ENCODE measurements at places on chromosomes 7 and 10. TPM values are rescaled to one million over a fixed set of nuclear protein-coding genes. Genes with fewer than 3 reads are reported as not detected.

DNA sequence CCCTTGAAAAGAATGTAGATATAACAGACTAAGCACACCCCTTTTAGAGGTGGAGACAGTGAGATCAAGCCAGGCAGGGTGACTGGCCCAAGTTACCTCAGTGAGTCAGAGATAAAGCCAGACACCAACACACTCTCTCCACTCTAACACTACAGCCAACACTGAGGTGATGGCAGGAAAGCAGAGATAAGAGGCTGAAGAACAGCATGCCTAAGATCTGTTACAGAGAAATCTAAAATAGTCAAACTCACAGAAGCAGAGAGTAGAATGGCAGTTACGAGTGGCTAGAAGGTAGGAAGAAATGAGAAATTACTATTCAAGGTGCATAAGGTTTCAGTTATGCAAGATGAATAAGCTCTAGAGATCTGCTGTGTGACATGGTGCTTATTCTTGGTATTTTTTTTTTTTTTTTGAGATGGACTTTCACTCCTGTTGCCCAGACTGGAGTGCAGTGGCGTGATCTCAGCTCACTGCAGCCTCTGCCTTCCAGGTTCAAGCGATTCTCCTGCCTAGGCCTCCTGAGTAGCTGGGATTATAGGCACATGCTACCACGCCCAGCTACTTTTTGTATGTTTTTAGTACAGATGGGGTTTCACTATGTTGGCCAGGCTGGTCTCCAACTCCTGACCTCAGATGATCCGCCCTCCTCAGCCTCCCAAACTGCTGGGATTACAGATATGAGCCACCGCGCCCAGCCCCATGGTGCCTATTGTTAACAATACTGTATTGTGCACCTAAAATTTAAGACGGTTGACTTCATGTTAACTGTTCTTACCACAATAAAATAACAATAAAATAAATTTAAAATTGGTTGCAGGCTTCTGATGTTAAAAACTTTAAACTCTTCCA is 28.7 kb downstream of the ICA1 start:
- H3K36me3 ChIP-seq, result no peaks in the 10 kb centered on the region
- H3K4me1 ChIP-seq, result no peaks in the 10 kb centered on the region
- no peak overlapping the region for H3K27ac ChIP-seq
- DNase-seq, result peak; percentile 34
- H3K27me3 ChIP-seq, result no peaks in the 10 kb centered on the region
- H3K4me3 ChIP-seq, result no peak overlapping the region

The CRHR2 gene
- not detected for total RNA-seq

DNA sequence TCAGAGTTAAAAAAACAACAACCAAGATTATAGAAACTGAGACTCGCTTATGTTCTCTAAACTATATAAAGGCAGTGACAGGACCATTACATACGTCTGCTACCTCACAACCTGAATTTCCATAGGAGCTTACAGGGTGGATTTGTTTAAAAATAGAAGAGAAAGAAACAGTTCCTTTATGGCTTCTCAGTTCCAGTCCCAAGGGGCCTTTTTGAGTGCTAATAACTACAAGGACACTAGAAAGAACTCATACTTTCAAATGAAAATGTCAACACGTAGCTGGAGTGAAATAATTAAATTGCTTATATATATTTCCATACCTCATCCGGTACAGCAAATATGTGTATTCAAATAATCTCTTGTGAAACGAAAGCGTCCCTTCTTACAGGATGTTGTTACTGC is 19.7 kb downstream of the TSPAN12 start:
- no peaks in the 10 kb centered on the region for H3K4me1 ChIP-seq
- H3K27me3 ChIP-seq, result no peaks in the 10 kb centered on the region
- no peak overlapping the region for H3K4me3 ChIP-seq
- DNase-seq, result no peak

GRCh38 chr10:2861632-2862210 is 205.6 kb upstream of the PFKP start:
- H3K4me3 ChIP-seq, result no peak overlapping the region
- H3K27ac ChIP-seq, result no peak overlapping the region
- no peaks in the 10 kb centered on the region for H3K36me3 ChIP-seq
- H3K27me3 ChIP-seq, result no peaks in the 10 kb centered on the region

The RNF133 gene
- 0.30 TPM for total RNA-seq

DNA sequence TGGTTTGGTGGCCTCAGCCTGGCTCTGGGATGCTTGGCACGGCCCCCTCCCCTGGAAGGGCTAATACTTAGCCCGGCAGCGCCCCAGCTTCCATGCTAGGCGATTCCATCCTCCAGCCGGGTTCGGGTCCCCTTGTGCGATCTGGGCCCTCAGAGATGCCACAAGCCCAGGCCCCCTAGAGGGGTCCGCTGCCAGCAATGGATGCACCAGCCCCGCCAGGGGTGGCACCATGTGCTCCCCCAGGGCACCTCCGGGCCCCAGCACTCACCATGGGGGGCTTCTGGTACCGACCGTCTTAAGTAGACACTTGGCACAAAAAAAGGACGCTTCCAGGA is 125.7 kb upstream of the KCTD7 start:
- no peaks in the 10 kb centered on the region for H3K36me3 ChIP-seq
- no peak for DNase-seq
- no peak overlapping the region for H3K27ac ChIP-seq
- peaks cover 2% of the 10 kb centered on the region for H3K27me3 ChIP-seq

DNA sequence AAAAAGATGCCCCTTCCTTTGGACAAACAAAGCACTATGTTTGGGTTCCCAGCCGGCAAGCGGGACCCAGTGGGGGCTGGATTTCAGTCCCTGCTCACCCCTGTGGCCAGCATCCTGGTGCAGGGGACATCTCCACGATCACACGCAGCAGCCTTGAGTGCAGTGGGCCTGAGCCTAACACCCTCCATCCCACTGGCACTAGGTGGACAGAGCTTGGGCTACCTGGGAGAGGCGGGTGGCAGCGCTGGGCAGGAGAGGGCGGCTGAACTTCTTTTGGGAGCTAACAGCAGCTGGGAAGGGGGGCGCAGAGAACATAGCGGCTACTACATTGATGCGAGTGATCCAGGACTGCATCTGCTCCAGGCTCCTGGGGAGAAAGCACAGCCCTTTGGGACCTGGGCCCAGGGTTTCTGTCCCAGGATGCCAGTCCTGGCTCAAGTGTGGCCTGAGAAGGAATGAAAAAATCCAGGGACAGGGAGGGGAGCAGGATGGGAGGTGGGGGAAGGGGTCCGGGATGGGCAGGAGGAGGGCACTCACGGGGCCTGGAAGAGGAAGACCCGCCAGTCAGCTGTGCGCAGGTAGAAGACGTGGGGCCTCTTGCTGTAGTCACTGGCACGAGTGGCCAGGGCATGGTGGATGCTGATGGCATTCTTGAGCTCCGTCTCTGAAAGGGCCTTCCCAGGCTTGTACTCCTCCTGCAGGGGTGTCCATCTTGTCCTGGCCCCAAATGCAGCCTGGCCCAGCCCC is 9.0 kb downstream of the NFKB2 start:
- peaks cover 2% of the 10 kb centered on the region for H3K27me3 ChIP-seq
- H3K4me3 ChIP-seq, result no peak overlapping the region
- no peak for DNase-seq
- no peak overlapping the region for H3K27ac ChIP-seq
- no peaks in the 10 kb centered on the region for H3K36me3 ChIP-seq
- peaks cover 18% of the 10 kb centered on the region for H3K4me1 ChIP-seq

GRCh38 chr10:93293999-93294398 is 188.1 kb downstream of the MYOF start:
- H3K27ac ChIP-seq, result no peak overlapping the region
- H3K27me3 ChIP-seq, result no peaks in the 10 kb centered on the region
- no peaks in the 10 kb centered on the region for H3K36me3 ChIP-seq
- H3K4me1 ChIP-seq, result no peaks in the 10 kb centered on the region
- H3K4me3 ChIP-seq, result no peak overlapping the region

GRCh38 chr10:43065761-43066160 is 11.1 kb upstream of the RET start:
- no peaks in the 10 kb centered on the region for H3K36me3 ChIP-seq
- H3K27me3 ChIP-seq, result no peaks in the 10 kb centered on the region
- H3K27ac ChIP-seq, result no peak overlapping the region

DNA sequence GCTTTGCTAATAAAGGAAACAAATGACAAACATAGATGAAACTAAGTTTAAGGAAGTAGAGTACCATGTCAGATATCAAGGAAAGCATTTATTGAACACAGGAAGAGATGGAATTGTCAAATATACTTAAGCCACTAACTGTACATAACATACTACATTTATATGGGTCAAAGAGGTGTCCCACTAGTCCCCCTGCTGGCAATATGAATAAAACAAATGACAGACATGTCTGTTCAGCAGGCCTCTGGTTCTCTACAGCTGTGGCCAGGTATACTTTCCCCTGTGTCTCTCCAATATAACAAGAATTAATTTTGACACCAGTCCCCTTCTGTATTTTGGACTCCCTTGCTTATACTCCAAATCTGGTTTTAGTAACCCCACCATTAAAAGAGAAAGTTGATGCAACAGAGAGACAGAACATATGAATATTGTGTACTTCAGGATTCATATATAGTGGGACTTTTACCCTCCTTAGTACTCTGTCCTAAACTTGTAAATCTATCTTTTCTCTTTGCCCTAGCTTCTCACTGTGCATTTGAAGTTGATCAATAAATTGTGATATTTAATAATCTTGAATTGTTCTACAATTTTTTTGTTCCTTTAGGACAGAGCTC is 42.9 kb downstream of the CD36 start:
- H3K27ac ChIP-seq, result no peak overlapping the region
- H3K4me1 ChIP-seq, result no peaks in the 10 kb centered on the region
- no peak for DNase-seq
- no peaks in the 10 kb centered on the region for H3K27me3 ChIP-seq

GRCh38 chr10:120738658-120739057 is 112.5 kb upstream of the WDR11 start:
- no peaks in the 10 kb centered on the region for H3K4me1 ChIP-seq
- no peak for DNase-seq
- H3K4me3 ChIP-seq, result no peak overlapping the region
- H3K27me3 ChIP-seq, result peaks cover 7% of the 10 kb centered on the region
- no peaks in the 10 kb centered on the region for H3K36me3 ChIP-seq
- H3K27ac ChIP-seq, result no peak overlapping the region
